Activated CD4-positive, alpha-beta memory T cell treated with anti-CD3 and anti-CD28 coated beads for 36 hours (primary cell): ENCODE measurements at places on chromosomes 2 and 18. TPM values are rescaled to one million over a fixed set of nuclear protein-coding genes. Genes with fewer than 3 reads are reported as not detected.

GRCh38 chr2:152372438-152372984 lies 37.5 kb downstream of the FMNL2 start:
- DNase-seq, result no peak

- DNase-seq, result no peak
These were observed 90.0 kb downstream of the ZCCHC2 start for GRCh38 chr18:62612776-62613175.

GRCh38 chr2:8176887-8177286 lies 505.0 kb upstream of the ID2 start:
- DNase-seq, result no peak

DNA sequence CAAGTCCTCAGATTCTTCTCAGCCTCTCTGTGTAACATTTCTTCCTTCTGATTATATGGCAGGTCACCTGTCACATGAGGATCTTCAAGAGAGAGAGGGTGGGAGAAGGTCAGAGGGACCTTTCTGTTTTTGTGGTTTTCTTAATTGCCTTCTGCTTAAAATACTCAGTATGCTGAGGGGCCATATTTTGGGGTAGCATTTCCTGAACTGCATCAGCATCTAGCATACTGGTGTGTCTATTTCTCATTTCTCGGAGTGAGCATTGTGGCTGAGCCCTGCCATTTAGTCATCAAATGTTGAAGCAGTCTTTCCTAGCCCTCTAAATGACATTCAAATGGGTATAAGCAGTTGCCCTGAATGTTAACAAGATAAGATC lies 162.7 kb downstream of the MYO3B start:
- DNase-seq, result no peak

DNA sequence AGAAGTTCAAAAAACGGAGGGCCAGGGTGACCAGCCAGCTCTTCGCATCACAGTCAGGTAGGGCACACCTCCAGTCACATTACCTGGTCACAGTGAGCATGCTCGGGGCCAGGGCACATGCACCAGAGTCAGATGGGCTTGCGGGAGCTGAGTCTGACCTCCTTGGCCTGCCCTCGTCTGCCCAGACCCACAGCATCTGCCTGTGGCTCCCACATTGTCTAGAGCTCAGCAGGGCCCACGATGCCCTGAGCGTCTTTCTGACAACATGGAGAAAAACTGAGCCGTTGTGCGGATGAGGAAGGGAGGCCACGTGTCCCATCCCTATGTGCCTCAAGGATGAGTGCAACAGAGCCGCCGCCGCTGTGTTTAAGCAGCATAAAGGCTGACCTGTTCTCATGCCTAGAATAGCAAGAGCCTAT lies 37.6 kb downstream of the CRACDL start:
- no peak for DNase-seq

DNA sequence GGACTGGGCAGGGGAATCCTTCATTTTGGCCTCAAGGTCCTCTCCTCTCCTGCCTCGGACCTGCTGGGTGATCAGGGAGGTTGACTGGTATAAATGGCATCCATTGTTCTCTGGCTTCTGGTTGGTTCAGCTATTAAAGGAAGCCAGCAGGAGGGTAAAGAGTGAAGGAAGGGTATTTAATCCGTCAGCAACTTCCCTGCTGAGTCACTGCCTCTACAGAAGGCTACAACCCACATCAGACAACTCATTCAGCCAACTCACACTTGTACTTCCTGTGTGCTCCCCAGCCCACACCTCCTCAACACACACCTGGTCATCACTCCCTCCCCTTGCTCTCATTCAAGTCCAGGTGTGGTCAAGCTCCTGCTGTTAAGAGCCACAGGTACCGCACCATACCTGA lies 68.3 kb upstream of the MRPS9 start:
- DNase-seq, result no peak

DNA sequence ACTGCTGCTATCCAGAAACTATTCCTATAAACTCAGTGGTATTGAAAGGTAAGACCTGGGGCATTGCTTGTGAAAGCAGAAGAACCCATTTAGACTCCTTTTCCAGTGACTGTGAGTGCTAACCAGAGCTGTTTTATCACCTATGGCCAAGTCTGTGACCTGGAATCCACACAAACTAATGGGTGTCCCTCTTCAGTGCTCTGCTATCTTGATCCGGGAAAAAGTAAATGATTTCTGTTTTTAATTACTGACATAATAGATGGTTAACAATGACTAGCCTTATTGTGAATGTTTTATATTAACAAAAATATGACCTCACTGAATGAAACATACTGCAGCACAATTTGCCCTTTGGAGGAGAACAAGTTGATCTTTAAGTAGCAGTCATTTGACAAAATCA lies 251.6 kb upstream of the MC4R start:
- DNase-seq, result no peak

SIX3 gene
- not detected for total RNA-seq
